ENCODE measurements at places on chromosomes 3 and 15. TPM values are rescaled to one million over a fixed set of nuclear protein-coding genes. Genes with fewer than 3 reads are reported as not detected.

DNA sequence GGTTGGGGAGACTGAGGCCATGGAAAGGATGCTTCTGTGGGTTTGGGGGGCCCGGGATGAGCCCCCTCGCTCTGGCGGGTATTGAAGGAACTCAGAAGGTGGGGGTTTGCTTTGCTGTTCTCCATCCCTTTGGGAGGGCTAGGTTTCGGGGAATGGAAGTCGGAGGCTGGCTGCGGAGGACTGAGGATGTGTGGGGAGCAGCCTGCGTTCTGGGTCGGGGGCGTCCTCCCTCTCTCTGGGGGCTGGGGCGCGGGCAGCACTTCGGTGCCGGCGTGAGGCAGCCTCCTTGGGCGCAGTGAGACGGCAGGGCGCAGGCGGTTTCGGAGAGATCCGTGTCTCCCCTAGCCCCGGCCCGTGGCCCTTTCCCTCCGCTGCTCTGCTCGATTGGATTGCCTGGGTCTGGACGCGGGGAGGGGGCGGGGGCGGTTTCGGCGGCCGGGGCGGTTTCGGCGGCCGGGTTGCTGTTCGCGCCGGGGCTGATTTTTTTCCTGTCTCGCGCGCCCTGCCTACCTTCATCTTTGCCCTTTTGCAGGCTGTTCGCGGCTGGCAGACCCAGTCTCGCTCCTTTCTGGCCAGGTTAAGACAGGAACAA is 1.4 kb downstream of the PTPRG start:
- no peak for ATAC-seq

TJP1 gene
- total RNA-seq: 100 TPM

CYP1A2 gene
- not detected for total RNA-seq

PCSK6 gene
- total RNA-seq: 15.3 TPM

GRCh38 chr15:33159726-33160453 is 34.6 kb downstream of the FMN1 start:
- ATAC-seq: no peak

PPP2R3A gene
- 31.0 TPM for total RNA-seq

PYGO1 gene
- total RNA-seq: 22.2 TPM

DNA sequence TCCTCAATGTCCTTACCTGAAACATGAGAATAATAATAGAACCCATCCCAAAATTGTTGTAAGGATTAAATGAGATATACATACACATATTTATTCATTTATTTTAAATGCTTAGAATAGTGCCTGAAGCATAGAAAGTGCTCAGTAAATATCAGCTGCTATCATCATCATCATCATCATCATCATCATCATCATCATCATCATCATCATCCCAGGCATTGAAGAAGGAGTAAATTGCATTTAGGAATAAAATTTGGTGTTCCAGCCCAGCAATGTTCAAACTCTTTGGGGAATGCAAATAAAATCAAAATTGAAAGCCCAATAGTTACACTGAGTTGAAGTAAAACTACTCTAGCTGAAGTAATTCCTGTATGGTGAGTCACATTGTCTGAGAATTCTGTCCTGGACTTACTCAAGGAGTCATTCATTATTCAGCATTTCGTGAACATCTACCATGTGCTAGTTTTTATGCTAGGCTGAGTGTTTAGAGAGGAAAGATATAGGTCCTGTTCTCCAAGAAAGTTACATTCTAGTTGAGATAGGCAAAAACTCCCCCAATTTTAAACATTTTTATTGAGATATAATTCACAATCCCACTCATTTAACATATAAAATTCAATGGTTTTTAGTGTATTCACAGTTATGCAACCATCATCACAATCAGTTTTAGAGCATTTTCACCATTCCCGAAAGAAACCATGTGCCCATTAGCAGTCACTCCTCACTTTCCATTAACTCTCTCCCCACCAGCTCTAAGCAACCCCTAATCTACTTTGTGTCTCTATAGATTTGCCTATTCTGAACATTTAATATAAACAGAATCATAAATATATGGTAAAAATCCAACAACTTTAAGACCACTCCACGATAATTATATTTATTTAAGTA is 107.2 kb downstream of the FRMD5 start:
- no peak for ATAC-seq

FOXB1 gene
- not detected for total RNA-seq

DNA sequence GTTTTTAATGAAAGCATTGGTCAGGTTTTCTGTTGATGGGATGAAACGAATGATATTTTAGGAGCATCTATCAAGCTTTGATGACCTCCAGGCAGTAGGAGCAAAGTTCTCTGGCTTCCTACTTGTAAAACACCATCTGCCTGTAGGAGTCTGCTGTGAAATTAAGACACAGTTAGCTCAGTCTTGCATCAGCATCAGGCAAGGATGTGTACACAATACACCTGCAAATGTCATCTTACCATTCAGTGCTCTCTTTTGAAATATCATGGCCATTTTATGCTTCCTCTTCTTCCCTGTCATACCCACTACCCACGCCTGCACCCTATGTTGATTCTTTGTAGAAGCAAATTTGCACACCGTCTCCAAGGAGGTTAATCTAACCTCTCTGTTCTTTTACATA is 38.2 kb downstream of the B3GALNT1 start:
- ATAC-seq: no peak

- no peak for ATAC-seq
Observed at GRCh38 chr15:80536231-80536630, 132.0 kb downstream of the ARNT2 start.

DNA sequence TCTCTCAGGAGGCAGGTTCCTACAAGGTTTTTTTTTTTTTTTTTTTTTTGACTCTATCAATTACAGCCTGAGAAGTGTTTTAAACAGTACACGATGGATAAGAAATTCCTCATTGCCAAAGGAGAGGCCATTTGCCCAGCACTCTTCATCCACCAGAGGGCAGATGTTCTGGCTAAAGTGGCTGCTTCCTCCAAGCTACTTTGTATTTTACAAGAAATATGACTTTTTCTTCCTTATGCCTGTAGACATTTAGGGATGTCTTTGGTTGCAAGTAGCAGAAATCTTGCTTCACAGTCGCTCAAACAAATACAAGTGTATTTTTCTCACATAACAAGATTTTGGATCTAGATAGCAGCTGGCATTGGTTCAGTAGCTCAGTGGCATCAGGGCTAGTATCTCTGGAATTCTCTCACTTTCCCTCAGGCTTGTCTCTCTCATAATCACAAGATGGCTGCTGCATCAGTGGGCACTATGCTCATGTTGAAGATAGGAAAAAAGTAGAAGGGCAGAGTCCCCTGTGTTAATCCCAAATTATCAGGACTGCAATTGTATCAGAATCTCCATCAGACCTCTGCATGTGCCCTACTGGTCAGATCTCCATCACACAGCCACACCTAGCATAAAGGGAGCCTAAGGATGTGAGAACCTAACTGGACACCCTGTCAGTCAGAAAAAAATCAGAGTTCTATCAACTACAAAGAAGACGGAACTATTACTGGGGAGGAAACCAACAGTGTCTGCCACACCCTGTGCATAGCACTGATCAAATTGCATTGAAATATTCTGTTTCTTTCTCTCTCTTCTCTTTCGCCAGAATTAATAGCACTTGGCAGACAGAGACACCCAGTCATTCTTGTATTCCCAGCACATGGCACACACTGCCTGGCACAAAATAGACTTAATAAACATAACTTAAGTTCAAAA is 138.9 kb upstream of the COL8A1 start:
- ATAC-seq: peak; percentile 46

RNF7 gene
- total RNA-seq: 89.7 TPM

GRCh38 chr3:178084938-178085816 is 451.1 kb upstream of the KCNMB2 start:
- ATAC-seq: peak; percentile 86

- ATAC-seq: no peak
Observed at GRCh38 chr3:155995525-155996370, 124.6 kb upstream of the KCNAB1 start.

COLQ gene
- total RNA-seq: 0.57 TPM

GRCh38 chr3:66493458-66494099 is 7.2 kb downstream of the LRIG1 start:
- no peak for ATAC-seq

DNA sequence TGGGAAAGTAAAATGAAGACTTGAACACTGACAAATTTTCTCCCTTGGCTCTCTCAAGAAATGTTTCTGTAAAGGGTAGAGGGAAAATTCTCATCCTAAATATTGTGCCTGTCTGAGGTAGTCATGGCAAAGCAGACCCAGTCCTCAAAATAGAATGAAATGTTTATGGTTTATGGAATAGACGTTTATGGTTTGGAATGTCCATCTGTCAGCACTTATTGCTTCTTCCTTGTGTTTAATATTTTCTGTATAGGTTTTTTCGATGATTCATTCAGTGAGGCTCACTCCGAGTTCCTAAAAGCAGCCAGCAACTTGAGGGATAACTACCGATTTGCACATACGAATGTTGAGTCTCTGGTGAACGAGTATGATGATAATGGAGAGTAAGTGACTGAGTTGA is 13.9 kb downstream of the ELL3 start:
- ATAC-seq: no peak

- ATAC-seq: no peak
Observed at GRCh38 chr15:89391685-89392257, 57.1 kb upstream of the POLG start.

- ATAC-seq: no peak
Observed at GRCh38 chr15:45023659-45024225, 747 bp downstream of the SORD start.

DNA sequence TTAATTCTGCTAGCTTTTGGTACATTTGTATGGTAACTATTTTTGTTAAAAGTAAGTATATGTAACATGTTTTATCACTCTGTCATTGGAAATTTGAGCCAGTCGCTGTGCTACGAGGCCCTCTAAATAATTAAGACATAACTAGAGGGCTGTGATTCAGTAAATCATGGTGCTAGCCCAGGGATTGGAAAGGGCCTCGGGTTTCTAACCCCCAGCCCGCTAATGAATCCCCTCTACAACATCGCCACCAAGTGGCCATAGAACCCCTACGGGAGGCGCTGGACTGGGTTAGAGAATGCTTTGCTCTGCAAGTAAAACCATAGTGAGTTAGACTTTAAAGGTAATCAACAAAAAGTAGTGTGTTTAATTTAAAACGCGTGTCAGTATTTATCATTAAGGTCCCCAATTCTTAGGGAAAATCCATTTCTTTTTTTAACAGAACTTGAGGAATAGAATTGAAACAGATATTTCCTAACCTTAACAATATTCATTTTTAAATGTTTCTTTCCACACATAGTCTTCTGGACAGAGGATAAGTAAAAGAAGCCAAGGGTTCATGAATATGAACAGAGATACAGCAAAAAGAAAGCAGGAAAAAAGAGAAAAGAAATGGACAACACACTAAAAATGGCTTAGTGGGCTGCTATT is 744.7 kb downstream of the EPHA3 start:
- ATAC-seq: no peak

THAP10 gene
- total RNA-seq: 3.3 TPM

NUP210 gene
- total RNA-seq: 3.4 TPM

GRCh38 chr15:74421302-74422245 is 12.2 kb downstream of the SEMA7A start:
- ATAC-seq: no peak

- no peak for ATAC-seq
Observed at GRCh38 chr3:159273608-159274007, 471.8 kb downstream of the MFSD1 start.

NAA50 gene
- 172 TPM for total RNA-seq

DNA sequence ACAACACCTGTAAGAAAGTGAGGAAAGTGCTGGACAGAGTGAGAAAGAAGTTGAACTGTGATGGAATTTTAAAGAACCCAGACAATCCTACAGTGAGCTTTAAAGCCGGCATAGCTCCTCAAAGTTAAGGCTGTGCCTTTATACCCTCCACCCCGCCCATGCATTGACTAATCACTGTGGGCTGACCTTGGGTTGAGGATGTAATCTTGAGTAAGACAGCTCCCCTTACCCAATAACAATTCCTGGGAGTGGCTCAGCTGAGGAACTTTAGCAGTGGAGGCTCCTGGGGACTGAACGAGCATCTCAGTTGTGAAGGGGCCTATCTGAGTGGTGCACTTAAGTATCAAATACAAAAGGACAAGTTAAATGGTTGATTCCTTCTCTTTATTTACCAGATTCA is 35.7 kb upstream of the ZNF770 start:
- ATAC-seq: no peak
